ENCODE measurements at places on chromosomes 12 and 14. TPM values are rescaled to one million over a fixed set of nuclear protein-coding genes. Genes with fewer than 3 reads are reported as not detected.

NUDT14 gene
- 20.6 TPM for total RNA-seq

BDKRB2 gene
- total RNA-seq, result 1.1 TPM

TSPAN19 gene
- 0.39 TPM for total RNA-seq

GALNT16 gene
- 42.5 TPM for total RNA-seq

SOAT2 gene
- total RNA-seq, result 0.27 TPM

C14orf132 gene
- 1.4 TPM for total RNA-seq

HSP90AA1 gene
- total RNA-seq, result 427 TPM

VWF gene
- 401 TPM for total RNA-seq

DHRS1 gene
- 7.3 TPM for total RNA-seq

SAMD15 gene
- total RNA-seq, result 0.35 TPM

DNA sequence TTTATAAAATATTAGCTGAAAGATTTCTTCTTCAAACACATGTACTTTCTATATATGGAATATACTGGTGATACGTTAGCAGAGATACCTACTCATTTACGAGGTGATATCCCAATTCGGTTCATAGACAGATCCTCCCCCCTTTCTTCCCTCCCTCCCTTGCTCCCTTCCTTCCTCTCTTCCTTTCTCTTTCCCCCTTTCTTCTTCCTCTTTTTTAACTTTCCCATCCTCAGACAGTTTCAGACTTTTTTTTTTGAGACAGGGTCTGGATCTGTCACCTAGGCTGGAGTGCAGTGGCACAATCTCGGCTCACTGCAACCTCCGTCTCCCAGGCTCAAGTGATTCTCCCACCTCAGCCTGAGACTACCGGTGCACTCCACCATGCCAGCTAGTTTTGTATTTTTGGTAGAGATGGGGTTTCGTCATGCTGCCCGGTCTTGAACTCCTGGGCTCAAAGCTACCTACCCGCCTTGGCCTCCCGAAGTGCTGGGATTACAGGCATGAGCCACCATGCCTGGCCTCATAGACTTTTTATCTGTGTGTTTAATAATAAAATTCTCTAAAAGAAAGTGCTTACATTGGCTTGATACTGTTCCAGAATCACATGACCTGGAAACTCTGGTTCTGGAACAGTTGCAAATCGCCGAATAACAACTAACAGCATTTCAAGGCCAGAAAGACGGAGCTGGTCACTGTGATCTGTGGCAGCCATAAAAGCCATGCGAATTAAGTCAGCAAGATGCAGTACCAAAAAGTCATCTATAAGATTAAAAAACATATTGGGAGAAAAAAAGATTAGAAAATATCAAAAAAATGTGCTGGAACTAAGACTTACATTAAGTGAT lies 99.2 kb downstream of the HEATR5A start:
- peak overlapping the region; percentile 30 for H3K27ac ChIP-seq
- peaks cover 30% of the 10 kb centered on the region for H3K36me3 ChIP-seq

GRCh38 chr12:108823804-108824203 lies 33.6 kb downstream of the SSH1 start:
- no peak for DNase-seq
- no peak overlapping the region for H3K4me3 ChIP-seq
- H3K27me3 ChIP-seq, result no peaks in the 10 kb centered on the region
- peak overlapping the region; percentile 89 for H3K27ac ChIP-seq

DNA sequence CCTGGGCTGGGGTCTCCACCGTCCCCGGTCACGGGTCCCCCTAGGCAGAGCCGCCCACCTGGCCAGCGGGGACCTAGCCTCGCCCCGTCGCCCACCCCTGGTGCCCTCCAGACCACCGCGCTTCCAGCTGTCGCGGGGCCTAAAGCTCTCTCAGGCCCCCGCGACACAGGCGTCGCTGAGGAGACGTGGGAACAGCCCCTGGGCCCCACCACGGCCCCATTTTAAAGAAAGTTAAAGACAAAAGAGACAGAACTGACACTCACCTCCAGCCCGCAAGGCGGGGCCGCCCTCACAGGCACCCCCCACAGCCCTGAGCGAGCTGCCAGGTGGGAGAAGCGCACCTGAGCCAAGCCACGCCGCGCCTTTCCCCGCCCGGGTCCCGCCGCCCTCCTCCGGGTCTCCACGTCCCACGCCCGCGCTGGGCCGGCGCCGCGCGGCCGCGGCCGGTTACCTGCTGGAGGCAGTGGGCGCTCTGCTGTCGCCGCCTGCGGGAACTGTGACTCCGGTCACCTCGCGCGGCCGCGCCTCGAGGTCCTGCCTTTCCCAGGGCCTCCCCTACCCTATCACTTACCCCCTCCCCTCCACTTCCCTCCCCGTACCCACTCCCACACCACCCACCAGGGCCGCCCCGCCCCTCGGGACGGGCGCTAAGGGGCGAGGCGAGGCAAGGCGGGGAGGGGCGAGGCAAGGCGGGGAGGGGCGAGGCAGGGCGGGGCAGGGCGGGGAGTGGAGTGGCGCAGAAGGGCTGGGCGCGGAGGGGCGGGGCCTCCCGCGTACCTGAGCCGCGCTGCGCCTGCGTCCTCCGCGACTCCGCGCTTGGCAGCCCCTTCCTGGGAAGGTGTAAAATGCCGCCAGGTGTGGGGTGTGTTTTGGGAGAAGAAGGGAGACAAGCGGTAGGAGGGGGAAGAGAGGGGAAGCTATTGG lies 31.2 kb downstream of the TC2N start:
- no peaks in the 10 kb centered on the region for H3K36me3 ChIP-seq
- DNase-seq, result peak; percentile 28
- H3K4me3 ChIP-seq, result peak overlapping the region; percentile 68
- peaks cover 5% of the 10 kb centered on the region for H3K4me1 ChIP-seq
- H3K27me3 ChIP-seq, result peaks cover 23% of the 10 kb centered on the region
- H3K27ac ChIP-seq, result peak overlapping the region; percentile 74

- DNase-seq, result peak; percentile 59
- H3K4me1 ChIP-seq, result no peaks in the 10 kb centered on the region
- H3K4me3 ChIP-seq, result no peak overlapping the region
- peaks cover 3% of the 10 kb centered on the region for H3K36me3 ChIP-seq
- H3K27me3 ChIP-seq, result no peaks in the 10 kb centered on the region
These were observed 54.7 kb downstream of the PPM1A start for GRCh38 chr14:60303745-60304144.

DNA sequence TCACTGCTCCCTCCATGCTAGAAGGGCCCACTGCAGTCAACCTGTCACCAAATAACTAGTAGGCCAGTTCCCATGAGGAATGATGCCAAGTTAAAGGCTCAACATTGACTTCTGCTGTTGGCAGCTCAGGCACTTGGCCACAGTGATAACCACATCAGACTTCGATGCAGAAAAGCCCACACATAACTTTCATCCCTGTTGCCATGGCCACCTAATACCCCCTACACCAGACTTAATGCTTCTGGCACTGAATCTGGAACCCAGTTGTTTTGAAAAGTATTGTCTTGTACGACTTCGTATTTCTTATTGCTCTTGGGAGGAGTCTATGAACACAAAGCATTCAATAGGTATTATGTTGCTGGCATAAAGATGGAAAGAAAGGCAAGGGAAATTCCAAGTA lies 44.3 kb upstream of the HELB start:
- no peak overlapping the region for H3K4me3 ChIP-seq
- H3K4me1 ChIP-seq, result no peaks in the 10 kb centered on the region
- no peak for DNase-seq
- H3K36me3 ChIP-seq, result no peaks in the 10 kb centered on the region
- no peak overlapping the region for H3K27ac ChIP-seq

GRCh38 chr14:53478174-53478573 lies 325.1 kb upstream of the DDHD1 start:
- DNase-seq, result no peak
- H3K27me3 ChIP-seq, result no peaks in the 10 kb centered on the region
- H3K27ac ChIP-seq, result no peak overlapping the region

DNA sequence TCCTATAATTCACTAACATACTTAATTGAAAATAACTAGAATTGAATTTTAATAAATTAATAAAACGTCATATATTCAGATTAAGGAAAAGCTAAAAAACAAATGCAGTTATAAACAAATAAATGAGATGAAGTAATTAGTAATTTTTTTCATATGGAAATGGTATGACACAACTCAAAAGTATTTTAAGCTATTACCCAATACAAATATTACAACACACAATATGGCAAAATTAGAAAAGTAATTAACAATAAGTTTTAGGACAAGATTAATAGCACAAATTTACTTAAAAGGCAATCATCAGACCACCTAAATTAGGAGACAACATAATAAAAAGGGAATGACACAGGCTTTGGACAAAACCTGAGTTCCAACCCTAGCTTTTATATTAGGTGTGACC lies 81.7 kb downstream of the EEA1 start:
- no peak overlapping the region for H3K27ac ChIP-seq
- peaks cover 6% of the 10 kb centered on the region for H3K36me3 ChIP-seq
- no peak overlapping the region for H3K4me3 ChIP-seq
- H3K27me3 ChIP-seq, result no peaks in the 10 kb centered on the region
- DNase-seq, result no peak

GRCh38 chr12:27220055-27220987 lies 23.8 kb upstream of the STK38L start:
- no peaks in the 10 kb centered on the region for H3K4me1 ChIP-seq
- H3K27me3 ChIP-seq, result no peaks in the 10 kb centered on the region
- no peaks in the 10 kb centered on the region for H3K36me3 ChIP-seq
- no peak overlapping the region for H3K4me3 ChIP-seq

GRCh38 chr14:36478782-36479181 lies 41.2 kb downstream of the NKX2-1 start:
- DNase-seq, result no peak
- no peak overlapping the region for H3K4me3 ChIP-seq
- no peak overlapping the region for H3K27ac ChIP-seq
- no peaks in the 10 kb centered on the region for H3K36me3 ChIP-seq
- no peaks in the 10 kb centered on the region for H3K4me1 ChIP-seq
- peaks cover 16% of the 10 kb centered on the region for H3K27me3 ChIP-seq

DNA sequence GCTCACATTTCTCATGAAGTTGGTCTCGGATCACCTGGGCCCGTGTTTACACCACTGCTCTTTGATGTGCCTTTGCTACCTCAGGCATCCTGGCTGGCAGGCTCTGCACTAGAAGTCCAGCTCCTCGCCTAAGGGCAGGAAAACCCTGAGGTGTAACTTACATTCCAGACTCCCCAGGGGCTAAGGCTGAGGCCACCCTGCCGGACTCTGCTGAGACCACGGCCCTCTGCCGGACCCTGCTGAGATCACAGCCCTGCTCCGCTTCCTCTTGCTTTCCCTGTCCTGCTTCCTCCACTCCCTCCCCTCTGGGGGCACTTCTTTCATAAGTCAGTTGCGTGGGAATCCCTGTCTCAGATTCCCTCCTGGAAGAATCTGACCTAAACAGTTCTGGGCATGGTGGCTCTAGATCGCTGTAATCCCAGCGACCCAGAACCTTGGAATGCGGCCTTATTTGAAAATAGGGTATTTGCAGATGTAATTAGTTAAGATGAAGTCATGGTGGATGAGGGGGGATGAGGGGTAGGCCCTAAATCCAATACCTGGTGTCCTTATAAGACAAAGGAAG lies 17.2 kb downstream of the RILPL1 start:
- DNase-seq, result no peak
- H3K27ac ChIP-seq, result no peak overlapping the region
- H3K4me3 ChIP-seq, result no peak overlapping the region
- peaks cover 37% of the 10 kb centered on the region for H3K36me3 ChIP-seq
- H3K4me1 ChIP-seq, result peaks cover 38% of the 10 kb centered on the region
- H3K27me3 ChIP-seq, result no peaks in the 10 kb centered on the region

- no peak overlapping the region for H3K27ac ChIP-seq
- H3K4me1 ChIP-seq, result peaks cover 59% of the 10 kb centered on the region
- H3K4me3 ChIP-seq, result no peak overlapping the region
- DNase-seq, result no peak
- H3K27me3 ChIP-seq, result no peaks in the 10 kb centered on the region
These were observed 27.2 kb downstream of the KLC1 start for GRCh38 chr14:103656031-103656755.

DNA sequence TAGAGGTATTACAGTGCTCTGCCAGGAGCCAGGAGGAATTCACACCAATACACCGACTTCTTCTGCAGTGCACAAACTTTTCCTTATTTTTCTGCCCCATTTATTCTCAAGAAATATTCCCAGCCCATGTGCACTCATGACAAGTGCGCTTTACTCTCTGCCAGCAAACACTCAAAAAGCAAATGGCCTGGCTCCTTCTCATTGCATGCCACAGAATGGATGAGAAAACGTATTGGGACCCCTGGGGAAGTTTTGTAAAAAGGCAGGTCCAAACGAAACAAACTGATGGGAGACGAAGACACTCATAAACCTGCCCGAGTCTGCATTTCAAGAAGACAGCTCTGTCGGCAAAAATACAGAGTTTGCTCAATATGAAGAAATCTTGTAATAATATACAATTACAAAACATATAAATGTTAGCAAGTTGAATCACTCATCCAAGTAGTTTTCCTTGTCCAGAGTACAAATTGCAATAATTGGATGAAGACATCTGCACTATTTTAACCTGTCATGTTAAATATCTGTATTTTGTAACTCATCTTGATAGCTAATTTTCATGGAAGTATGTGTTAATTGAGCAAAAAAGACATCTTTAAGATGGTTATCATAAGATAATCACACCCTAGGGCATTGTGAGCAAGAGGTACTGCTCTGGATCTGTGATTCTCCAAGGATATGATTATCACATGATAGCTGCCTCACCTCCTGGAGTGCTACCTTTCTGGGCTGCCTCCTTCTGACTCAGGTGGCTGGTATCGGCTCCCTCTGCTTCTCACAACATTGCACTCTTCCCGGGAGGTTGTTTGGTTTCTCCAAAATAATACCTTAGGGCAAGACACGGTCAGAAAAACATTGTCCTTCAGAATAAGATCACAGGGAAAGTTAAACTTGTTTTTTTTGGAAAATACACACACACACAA lies 260.8 kb upstream of the G2E3 start:
- no peaks in the 10 kb centered on the region for H3K27me3 ChIP-seq
- no peak overlapping the region for H3K27ac ChIP-seq
- no peak overlapping the region for H3K4me3 ChIP-seq
- H3K36me3 ChIP-seq, result no peaks in the 10 kb centered on the region

- no peaks in the 10 kb centered on the region for H3K36me3 ChIP-seq
- H3K27ac ChIP-seq, result no peak overlapping the region
- no peak overlapping the region for H3K4me3 ChIP-seq
- no peaks in the 10 kb centered on the region for H3K4me1 ChIP-seq
- DNase-seq, result no peak
These were observed 117.4 kb downstream of the MGAT4C start for GRCh38 chr12:86138770-86139169.

DNA sequence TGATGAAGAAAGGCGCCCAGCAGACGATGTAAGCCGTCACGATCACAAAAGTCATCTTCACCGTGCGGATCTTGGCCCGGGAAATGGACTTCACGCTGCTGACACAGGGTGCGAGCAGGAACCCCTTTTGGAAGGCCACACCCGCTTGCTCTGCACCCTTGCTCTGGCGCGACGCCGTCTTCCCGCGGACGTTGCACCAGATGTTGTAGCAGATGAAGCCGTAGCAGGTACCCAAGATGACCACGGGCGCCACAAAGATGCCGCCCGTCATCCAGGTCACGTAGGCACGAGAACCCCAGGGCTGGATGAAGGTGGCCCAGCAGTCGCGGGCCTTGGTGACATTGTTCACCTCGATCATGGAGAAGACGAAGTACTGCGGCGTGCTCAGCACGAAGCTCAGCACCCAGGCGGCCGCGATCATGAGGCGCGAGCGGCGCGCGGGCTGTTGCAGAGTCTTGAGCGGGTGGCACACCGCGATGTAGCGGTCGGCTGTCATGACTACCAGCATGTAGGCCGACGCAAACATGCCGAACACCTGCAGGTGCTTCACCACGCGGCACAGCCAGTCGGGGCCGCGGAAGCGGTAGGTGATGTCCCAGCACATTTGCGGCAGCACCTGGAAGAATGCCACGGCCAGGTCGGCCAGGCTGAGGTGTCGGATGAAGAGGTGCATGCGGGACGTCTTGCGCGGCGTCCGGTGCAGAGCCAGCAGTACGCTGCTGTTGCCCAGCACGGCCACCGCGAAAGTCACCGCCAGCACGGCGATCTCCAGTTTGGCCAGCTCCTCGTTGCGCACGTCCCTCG lies 890 bp downstream of the AVPR1A start:
- no peaks in the 10 kb centered on the region for H3K36me3 ChIP-seq
- peaks cover 18% of the 10 kb centered on the region for H3K27me3 ChIP-seq
- DNase-seq, result no peak

Measured in heart left ventricle (tissue), 16 donors.